NCI-H2081 treated with DMSO at 0.1 percent for 48 hours (cell line): ENCODE measurements at places on chromosomes 2 and 18.

DNA sequence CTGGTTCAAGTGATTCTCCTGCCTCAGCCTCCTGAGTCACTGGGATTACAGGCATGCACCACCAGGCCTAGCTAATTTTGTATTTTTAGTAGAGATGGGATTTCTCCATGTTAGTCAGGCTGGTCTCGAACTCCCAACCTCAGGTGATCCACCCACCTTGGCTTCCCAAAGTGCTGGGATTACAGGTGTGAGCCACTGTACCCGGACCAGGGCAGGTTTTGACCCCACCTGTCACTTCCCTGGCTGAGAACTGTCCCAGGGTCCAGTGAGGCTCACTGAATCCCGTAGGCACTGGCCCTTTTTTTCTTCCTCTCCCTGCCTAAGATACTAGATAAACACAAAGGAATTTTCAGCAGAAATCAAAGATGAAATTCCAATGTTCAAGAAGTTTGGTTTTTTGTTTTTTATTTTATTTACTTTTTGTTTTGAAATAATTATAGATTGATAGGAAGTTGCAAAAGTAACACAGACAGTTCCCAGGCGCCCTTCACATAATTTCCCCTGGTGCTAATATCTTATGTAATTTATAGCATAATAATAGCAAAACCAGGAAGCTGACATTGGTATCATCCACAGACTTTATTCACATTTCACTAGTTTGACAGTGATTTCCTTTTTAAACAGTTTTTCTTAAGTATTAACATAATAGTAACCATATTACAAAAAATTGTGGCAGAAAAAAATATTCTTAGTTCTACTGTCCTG is 52.4 kb upstream of the B3GNT7 start:
- no peak for DNase-seq

- DNase-seq, result no peak
Measured at GRCh38 chr2:113190871-113191270, 17.1 kb downstream of the PSD4 start.

DNA sequence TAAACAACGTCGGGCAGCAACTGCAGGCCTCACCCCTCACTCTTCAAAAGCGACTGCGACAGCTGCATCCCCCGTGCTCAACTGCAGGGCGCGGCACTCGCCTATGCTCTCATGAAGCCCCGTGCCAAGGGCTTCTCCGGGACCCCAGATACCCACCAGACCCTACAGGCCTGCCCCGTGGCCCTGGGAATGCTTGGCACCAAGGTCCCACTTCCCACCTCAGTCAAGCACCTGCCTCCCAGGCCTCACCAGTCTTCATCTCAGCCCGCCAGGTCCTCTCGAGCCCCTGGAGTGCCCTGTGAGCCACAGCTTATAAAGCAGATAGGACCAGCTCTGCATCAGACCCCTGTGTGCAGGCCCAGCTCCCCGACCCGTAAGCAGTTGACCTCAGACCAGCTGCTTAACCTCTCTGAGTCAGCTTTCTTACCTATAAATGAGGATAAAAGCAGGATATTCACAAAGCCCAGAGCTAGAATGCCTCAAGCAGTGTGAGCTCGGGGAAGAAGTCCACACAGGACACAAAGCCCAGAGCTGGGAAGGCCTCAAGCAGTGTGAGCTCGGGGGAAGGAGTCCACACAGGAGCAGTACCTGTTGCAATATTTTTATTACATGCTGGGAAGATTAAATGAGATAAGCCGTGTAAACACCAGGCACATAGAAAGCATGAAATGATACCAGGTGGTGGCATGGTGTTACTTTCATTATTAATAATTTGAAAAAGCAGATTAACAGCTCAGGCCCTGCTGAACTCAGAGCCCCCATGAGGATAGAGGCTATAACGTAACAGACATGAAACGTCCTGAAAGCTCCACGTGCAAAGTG is 96.9 kb downstream of the HDAC4 start:
- no peak for DNase-seq

DNA sequence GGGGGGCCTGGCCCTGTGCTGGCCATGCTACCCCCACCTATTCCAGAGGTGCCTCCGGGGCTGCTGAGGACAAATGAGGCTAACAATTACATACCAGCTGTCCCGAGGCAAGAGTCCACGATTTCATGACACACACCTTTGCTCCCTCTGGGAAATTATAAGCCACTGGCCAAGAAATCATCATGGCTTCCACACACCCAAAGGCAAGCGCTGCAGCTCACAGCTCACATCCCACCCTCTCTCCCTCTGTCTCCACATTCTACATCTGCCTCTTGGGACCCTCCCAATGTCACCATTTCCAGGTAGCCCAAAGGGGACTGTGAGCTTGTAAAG is 134.4 kb downstream of the HDAC4 start:
- DNase-seq, result no peak

DNA sequence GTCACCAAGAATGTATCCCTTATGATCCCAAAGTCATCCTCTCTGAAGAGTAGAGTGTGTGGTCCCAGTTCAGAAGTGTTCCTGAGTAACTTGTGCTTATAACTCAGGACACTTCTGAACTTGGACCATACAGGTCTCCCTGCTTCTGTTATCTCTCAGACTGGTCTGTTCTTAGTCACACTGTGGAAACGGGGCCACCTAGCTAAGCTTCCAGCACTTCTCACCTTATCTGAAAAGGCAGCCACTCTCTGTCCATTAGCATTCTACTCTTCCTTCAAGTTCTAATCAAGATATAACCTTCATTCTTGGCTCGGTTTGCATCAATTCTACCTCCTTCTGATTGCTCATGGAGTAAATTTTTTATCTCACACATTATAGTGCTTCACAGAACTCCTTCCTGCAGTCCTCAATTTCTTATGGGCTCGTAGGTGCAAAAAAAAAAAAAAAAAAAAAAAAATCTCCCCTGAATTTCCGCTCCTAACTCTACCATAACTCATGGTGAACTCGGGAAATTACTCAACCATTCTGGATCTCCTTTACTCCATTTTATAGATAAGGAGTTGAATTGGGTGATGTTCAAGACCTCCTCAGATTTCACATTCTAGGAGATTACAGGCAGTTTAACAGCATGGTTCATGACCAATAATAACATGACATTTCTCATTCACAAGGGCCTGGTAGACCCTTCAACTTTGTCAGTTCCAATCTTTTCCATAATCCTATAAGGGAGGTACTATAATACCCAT is 108.4 kb downstream of the TACR1 start:
- DNase-seq, result no peak

DNA sequence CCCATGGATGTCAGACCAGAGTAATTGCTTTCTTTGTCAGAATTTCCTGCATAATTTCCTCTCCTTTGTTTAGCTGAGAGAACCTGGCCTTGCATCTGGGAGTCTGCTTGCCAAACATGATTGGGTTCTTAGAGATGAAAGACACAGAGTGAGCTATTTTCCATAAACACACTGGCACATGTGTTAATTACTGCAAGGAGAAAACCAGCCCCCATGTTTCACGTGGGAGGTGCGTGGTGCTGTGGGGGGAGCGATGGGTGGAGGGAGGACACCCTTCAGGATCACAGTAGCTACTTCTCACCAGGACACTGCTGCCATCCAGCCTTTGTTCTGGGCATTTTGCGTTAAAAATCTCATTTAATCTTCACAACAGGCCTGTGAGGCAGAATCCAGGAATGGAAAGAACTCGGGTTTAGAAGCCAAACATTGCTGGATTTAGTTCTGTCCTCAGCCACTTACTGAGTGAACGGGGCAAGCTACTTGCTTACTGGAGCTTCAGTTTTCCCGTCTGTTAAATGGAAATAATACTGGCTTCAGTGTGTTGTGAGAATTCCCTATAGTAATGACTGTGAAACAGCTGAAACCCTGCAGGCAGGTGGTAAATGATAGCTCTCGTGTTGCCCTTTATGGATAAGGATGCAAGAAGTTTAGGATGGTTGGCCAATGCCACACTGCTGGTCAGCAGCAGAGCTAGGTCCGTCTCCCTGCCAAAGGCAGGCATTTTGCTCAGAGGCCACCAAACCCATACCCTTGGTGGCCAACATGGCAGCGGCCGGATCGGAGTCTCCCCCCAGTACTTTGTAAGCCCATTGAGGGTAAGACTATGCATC is 100.1 kb upstream of the ASAP2 start:
- peak; percentile 99 for DNase-seq

DNA sequence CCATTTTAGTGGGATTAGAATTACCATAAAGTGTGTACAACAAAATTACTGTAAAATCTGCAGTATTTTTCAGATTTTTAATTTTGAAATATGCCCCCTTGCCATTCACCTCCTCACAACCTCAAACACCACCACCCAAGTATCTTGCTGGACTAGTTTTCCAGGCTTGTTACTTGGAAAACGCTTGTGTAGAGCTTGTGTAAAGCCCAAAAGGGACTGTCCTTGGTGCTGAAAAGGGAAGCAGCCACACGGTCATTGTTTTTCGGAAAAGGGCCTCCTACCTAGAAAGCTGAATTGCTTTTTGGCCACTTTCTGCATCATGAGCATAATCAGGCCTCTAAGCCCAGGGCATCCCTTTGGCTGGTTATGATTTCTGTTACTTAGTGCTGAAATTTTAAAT is 563.4 kb downstream of the LRRTM4 start:
- DNase-seq, result no peak

- DNase-seq, result no peak
Measured at GRCh38 chr2:85797921-85798320, 44.1 kb downstream of the ATOH8 start.

- DNase-seq, result no peak
Measured at GRCh38 chr2:86274265-86274917, 63.0 kb downstream of the REEP1 start.

- no peak for DNase-seq
Measured at GRCh38 chr18:644395-645004, 13.0 kb upstream of the TYMS start.

GRCh38 chr18:43049021-43049420 is 66.5 kb downstream of the RIT2 start:
- no peak for DNase-seq

GRCh38 chr2:127361929-127362885 is 25.6 kb downstream of the MAP3K2 start:
- no peak for DNase-seq

GRCh38 chr2:131093696-131094462 is 619 bp upstream of the FAM168B start:
- no peak for DNase-seq

DNA sequence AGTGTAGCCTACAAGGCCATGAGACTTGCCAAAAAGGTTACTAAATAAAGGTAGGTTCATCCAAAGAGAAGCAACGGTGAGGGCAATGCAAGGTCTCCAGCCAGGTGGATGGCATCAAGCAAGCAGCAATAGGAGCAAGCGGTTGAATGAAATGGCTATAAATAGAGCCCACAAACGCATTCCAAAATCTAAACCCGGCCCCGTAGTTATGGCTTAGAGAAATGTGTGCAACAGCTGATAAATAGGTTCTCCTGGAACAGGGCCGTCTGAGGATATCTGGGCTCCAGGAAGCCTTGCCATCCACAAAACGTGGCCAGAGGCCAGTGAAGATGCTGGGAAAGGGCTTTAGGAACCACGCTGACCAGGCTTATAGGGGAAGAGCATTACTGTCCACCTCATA is 146.1 kb upstream of the PID1 start:
- no peak for DNase-seq

- no peak for DNase-seq
Measured at GRCh38 chr2:37084797-37085196, 479 bp downstream of the GPATCH11 start.

DNA sequence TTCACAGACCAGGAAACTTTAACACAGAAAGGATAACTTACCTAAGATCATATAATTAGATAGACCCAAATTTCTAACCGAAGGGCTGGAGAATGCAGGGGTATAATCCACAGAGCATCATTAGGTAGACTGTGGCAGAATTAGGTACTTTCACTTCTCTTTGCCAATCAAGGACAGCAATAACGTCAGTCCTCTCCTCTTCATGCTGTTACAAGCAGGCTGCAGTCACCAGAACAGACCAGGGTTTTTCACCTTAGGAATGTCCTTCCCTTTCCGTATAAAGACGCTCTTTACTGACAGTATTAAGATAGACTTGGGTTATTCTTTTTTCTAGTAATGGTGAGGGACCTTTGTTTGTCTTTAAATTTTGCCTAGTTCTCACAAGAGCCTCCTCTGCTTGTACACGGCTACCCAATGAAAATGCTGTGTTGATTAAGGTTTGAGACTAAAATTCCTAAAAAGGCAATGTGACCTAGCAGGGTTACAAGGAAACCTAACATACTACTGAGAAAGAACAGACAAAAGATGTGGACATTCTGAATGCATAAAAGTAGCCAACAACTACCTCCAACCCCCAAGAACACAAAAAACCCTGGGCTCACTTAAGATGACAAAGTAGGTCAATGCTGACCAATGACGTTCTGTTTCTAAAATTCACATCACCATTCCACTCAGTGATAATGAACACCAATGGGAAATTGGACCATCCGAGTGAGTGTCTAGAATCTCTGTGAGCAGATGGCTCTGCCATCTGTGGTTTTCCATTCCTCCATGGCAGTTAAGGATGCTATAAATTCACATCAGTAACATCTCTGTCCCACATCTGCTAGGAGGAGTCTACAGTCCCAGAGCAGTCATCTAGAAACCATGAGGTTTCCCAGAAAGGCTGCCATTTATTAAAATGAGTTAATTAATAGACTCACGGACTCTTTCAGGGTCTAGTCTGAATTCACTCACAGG is 2.1 kb downstream of the PDIA6 start:
- no peak for DNase-seq

GRCh38 chr2:166229678-166230023 is 101.8 kb upstream of the SCN1A start:
- no peak for DNase-seq

DNA sequence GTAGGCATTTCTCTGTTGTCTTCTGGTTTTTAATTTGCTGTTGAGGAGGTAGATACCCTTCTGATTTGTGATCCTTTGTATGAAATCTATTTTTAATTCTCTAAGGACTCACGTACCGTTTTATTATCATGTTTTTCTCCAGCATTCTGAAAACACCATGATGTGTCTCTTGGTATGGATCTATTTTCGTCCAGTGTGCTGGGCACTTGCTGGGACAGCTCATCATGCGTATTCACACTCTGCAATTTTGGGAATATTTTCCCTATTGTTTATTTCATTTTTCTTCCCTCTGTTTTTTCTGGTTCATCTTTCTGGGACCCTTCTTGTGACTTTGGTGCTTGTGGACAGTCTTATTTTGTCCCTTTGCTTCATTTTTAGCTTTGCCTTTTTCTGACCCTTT is 21.9 kb downstream of the RPIA start:
- no peak for DNase-seq

GRCh38 chr2:43027097-43027873 is 199.1 kb downstream of the ZFP36L2 start:
- no peak for DNase-seq

- no peak for DNase-seq
Measured at GRCh38 chr18:55090564-55091188, 131.4 kb upstream of the CCDC68 start.

DNA sequence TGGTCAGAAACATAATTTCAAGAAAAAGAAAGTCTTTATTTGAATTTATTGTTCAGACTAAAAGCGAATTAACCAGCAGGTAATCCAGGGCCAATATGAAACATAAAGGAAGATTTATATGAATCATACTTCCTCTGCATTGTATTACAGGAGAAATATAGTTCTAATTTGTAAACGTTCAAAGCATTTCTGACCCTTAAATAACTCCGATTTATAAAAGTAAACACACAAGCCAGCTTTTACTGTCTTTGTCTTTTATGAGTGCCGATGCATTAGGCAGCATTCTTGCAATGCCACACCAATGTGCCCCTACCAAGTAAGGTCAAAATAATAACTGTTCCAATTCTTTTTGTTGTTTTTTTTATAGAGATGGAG is 118.8 kb upstream of the RBBP8 start:
- no peak for DNase-seq

- DNase-seq, result no peak
Measured at GRCh38 chr18:79111483-79111882, 42.3 kb downstream of the ATP9B start.

- DNase-seq, result no peak
Measured at GRCh38 chr2:236826606-236827156, 257.1 kb downstream of the ACKR3 start.

GRCh38 chr2:27638709-27639108 is 9.9 kb downstream of the GPN1 start:
- no peak for DNase-seq
